ENCODE measurements at places on chromosomes 5 and 9.
A peak's percentile ranks its signal among the peaks of the same experiment; 100 is the strongest.

DNA sequence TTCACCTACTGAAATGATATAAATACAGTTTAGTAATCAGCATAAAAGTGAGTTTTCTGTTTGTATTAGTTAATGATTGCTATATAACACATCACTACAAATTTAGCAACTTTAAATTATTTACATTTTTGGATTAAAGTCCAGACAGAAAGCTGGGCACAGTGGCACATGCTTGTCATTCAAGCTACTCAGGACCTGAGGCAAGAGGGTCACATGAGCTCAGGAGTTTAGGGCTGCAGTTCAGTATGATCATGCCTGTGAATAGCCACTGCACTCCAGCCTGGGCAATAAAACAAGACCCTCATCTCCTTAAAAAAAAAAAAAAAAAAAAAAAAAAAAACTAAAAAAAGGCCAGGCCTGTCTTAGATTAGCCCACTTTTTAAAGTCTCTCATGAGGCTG is 273.6 kb upstream of the CTNND2 start:
- no peak for DNase-seq

DNA sequence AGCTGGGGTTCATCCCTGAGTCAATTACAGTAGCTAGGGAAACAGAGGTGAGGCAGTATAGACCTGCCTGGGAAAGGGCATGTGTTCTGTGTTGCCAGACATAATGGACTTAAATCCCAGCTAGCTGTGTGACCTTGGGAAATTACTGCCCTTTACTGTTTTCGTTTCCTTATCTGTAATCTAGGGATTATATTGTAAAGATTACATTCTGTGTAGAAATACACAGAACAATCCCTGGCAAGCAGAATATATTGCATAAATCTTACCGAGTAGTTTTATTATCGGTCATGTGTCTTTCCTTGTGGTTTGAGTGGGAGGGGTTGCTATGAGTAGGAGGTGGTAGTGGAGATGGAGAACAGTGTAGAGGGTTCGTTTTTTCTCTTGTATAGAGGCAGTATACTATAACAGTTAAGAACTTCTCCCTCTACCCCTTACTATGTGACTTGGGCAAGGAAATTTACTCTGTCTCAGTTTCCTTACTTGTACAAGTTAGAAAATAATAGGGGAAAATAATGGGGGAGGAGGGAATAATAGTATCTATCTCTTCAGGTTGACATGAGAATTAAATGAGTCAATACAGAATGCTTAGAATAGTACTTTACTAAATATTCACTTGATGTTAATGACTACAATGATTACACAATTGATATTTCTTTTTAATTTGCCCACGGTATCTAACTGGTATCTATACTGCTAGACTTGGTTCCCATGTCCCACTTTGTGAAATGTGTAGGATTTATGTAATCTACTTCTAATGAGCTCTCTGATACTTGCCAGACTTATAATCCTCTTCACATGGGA is 7.1 kb upstream of the DMXL1 start:
- no peak for DNase-seq

DNA sequence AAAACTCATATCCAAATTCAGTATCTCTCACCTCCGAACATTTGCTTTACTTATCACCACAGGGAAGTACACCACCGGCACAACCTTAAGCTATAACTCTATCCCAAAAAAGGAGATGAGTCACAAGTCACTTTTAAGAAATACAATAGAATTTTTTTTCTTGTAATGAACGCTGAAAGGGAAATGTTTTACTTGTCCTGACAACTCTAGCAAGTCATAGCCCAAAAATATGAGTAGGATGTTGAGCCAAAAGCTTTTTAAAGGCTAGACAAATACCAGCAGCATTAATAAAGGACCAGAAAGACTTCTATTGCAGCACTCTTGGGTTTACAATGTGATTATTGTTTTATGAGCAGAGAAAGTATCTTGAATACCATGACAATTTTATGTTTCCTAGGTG is 147.3 kb upstream of the FST start:
- no peak for DNase-seq

GRCh38 chr5:135375040-135375793 is 23.8 kb downstream of the MACROH2A1 start:
- DNase-seq = peak; percentile 71

DNA sequence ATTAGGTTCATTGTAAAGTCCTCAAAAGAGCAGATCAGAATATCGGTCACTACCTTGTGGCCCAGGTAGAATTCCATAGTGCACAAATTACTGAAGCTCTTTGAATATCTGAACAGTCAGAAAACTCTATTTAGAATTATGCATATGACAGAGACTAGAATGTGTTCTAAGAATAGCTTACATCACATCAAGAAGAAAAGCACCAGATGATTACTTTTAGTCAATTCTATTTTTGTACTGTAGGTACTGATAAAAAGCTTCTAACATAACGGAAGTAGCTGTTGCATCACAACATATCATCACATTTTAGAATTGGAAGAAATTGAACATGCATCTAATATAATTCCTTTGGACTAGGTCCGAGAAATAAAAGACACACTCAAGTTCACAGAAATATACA is 946.6 kb upstream of the ARRDC3 start:
- DNase-seq = no peak

DNA sequence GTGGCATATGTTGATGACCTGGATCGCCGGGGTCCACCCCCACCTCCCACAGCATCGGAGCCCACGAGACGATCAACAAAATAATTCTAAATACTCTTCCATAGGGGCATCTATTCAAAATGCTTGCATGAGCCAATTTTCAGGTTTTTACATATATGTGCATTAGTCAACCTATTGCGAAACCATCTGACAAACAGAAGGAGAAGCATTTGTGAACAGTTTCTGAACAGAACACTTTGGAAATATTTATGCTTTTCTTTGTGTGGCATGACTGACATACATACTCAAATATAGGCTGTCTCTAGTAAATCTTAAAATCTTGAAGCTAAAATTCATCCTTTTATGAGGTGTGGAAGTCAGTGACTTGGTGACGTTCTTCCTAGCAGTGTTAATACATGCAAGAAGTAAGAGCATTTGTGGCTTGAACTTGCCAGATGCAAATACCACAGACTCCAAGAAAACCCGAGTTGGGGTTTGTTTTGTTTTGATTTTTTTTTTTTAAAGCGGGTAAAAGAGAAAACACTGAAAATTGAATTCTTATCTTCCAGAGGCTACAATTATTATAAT is 5.3 kb downstream of the GPR151 start:
- DNase-seq = no peak

GRCh38 chr5:108257996-108258395 is 123.9 kb downstream of the FBXL17 start:
- no peak for DNase-seq

Measured in cerebellar cortex (tissue), 1 donor.